ENCODE measurements at places on chromosomes 6 and 20.

- no peak for DNase-seq
Observed at GRCh38 chr6:64170316-64170715, 534.7 kb downstream of the PHF3 start.

DNA sequence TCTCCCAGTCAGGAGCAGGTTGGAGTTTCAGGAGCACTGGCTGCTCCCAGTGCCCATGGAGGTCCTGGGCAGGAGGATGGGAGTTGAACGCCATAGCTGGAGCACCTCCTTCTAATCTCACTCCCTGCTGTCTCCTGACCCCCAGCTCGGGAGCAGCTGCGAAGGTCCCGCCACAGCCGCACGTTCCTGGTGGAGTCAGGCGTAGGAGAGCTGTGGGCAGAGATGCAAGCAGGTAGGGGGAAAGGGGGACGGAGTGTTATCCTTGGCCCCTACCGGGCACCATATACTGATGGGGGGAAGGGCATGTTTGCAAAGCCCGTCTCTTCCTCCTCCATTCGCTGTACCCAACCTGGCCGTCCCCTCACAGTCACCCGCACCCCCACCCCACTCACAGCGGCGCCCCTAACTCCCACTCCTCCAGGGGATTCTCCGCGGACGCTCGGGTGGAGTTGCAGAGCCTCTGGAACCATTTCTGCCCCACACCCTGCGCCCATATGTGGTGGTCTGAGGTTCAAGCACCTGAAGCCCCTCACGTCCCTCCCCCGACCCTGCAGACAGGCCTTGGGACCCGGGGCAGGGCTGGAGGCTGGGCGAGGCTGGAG, 16.7 kb downstream of the HSPA12B start:
- no peak for DNase-seq

DNA sequence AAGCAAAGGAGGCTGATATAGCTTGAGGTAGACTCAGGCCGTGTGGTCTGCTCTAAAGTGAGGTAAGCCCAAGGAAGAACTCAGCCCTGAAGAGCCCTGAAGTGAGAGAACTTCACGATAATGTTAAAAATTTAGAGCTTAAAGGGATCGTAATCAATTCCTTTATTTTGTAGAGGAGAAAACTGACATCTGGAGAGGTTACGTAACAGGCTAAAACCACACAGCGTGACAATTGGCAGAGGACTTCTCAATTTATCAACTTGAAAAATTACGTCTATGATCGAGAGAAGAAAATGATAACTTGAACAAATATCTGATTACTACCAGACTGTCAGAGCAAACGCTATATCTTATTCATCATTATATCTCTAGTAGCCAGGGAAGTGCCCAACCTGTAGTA, 121.8 kb upstream of the FOXO3 start:
- peak; percentile 82 for DNase-seq

GRCh38 chr6:158718461-158719046, 68.7 kb downstream of the SYTL3 start:
- DNase-seq = peak; percentile 62

DNA sequence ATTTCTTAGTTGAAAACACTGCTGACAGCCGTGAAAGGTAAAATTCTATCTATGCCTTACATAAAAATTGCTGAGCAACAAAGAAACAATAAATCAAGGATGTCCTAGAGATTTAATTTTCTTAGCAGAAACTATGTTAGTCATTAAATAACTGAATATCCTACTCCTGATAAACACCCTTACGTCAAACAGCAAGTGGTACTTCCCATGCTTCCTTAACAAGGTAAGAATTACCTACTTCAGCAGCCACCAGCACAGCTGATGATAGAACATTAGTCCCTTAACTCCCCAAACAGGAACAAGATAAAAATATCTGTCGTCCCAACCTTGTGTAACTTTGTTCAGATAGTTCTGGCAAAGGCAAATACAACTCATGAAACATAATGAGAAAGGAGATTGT, 8.7 kb downstream of the SERPINB6 start:
- DNase-seq = no peak

DNA sequence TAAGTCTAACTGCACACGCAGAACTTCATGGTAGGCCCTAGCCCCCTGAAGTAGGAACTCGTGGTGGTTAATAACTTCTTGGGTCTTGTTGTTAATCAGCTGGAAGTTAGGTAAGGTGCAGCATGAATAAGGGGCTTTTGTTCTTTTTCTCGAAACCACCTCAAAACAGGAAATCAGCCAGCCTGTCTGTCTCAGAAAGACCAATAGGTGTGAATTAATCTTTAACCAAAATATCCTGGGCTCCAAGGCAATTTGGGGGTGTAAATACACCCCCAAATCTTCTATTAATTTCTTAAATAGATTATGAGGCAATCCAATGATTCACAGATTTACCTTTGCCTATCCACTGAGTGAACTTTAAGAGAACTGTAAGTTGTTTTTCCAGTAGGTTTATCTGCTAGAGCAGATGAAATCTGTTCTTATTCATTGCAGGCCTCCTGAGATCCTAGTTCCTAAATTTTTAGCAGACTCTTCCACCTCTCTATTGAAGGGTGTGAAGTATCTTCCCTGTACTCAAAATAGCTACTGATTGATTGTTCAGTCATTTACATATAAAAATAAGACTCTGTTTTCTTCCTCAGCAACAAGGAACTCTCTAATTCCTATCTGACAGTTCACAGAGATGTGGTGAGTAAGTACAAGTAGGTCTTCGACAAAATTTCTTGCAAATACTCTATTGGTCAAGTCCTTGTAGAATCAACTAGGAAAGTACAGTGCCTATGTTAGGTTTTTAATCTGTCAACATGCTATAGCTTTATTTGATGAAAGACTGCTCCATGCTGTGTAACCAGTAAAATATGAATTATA, 427.1 kb upstream of the NOX3 start:
- DNase-seq = no peak

DNA sequence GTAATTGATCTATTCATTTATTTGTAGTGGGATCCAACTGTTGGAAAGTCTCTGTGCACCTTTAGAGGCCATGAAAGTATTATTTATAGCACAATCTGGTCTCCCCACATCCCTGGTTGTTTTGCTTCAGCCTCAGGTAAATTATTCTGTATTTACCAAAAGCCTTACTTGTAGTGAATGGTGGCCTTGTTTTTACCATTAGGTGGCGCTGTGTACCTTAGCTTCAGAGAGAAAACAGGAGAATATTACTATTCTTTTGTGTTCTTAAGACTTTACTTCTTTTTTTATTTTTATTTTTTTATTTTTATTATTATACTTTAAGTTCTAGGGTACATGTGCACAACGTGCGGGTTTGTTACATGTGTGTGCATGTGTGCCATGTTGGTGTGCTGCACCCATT, 23.7 kb downstream of the PEX7 start:
- peak; percentile 76 for DNase-seq

DNA sequence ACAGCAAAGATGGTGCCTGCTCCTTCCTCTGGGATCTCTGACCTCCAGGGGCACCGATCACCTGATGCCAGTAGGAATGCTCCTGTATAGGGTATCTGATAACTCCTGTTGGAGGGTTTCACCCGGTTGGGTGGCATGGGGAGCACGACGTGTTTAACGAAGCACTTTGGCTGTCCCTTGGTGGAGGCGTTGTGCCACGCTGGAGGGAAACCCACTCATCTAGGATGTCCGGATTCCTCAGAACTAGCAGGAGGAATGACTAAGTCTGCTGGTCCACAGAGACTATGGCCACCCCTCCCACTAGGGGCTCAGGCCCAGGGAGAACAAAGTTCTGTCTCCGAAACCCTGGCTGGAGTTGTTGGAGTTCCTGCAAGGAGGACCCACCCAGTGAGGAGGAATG, 1624.4 kb downstream of the GRIK2 start:
- no peak for DNase-seq

DNA sequence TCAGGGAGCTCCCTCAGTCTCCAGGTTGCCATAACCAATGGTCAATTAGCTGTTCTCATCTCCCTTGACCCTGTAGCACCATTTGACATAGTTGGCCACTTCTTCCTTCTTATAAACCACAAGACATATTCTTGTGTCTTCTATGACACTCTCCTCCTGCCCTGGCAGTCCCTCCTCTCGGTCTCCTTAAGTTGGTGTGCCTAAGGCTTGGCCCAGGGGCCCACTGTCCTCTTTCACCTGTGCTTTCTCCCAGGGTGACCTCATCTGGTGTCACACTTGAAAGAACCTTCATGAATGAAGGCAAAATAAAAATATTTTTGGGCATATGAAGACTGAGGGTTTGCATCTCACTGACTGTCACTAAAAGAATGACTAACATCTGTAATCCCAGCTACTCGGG, 9.7 kb upstream of the ADGRF5 start:
- no peak for DNase-seq

DNA sequence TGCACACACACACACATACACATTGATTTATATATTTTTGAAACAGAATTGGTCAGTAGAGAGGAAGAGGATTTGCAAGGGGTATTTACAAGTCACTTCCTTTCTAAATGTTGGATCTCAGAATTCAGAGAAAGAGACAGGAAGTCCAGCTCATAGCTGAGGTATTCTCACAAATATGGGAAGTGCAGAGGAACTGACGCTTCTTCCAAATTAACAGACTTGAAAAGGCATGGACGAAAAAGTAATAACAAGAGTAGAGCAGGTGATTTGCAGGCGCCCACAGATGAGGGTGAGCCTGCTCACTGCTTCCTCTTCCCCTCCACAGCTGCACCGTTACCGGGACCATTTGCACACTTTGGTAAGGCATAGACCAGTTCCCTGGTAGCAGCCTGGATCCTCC, 246.4 kb downstream of the PHACTR1 start:
- DNase-seq = peak; percentile 67

DNA sequence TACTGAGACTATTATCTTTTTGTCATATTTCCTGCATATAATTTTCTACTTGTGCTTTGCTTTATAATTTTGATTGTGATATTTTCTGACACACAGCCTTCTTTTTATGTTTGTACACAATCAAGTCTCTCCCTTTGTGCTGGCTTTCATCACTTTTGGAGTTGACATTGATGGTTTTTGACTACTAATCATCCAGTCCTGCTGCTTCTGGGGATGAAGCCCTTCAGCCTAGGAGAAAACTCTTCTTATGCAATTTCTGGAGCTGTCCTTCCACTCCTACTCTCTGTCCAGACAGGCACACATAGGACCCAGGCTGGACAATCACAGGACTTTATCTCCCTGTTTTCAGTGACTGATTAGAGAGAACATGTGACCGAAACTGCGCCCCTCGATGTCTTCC, 515.0 kb downstream of the KIF16B start:
- DNase-seq = no peak

- DNase-seq = no peak
Observed at GRCh38 chr6:135012764-135013163, 41.9 kb downstream of the HBS1L start.

GRCh38 chr6:22082218-22082617, 214.6 kb downstream of the PRL start:
- DNase-seq = no peak

- DNase-seq = no peak
Observed at GRCh38 chr6:3281631-3282475, 23.1 kb downstream of the PSMG4 start.

- no peak for DNase-seq
Observed at GRCh38 chr6:118736440-118736839, 85.0 kb upstream of the CEP85L start.

DNA sequence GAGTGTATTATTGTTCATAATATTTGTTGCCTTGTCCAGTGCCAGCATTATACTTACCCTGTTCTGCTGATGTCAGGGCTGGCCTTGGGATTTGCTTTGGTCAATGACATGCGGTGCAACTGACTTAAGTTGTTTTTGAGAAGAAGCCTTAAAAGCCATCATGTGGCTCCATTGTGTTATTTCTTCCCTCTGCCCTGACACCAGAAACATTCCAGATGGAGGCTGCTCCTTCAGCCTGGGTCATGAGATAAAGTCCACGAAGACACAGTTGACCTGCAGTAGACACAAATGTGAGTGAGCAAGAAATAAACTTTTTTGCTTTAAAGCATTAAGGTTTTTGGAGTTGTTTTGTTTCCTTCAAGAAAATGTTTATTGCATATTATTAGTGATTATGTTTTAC, 7.5 kb upstream of the HINT3 start:
- DNase-seq = no peak

GRCh38 chr6:75446241-75446880, 47.2 kb downstream of the FILIP1 start:
- DNase-seq = no peak

DNA sequence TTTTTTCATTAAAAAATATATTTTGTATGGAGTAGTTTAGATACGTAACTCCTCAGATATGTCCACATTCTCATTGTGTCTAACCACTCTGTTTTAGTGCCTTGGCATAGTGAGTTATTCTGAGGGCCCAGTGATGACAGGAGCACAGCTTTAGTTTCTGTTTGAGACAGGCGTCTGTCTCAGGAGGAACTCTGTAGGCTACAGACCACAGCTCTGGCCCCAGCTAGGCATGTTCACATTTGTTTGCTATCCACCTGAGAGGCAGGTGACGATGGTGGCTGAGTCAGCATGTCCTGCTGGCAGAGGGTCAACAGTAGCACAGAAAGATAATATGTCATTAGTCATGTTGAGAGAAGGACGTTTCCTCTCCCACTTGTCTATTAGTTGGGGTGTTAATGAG, 16.3 kb downstream of the LRRC1 start:
- DNase-seq = no peak

GRCh38 chr20:51439160-51439689, 103.3 kb downstream of the NFATC2 start:
- DNase-seq = no peak

GRCh38 chr6:63928613-63929012, 293.0 kb downstream of the PHF3 start:
- no peak for DNase-seq

DNA sequence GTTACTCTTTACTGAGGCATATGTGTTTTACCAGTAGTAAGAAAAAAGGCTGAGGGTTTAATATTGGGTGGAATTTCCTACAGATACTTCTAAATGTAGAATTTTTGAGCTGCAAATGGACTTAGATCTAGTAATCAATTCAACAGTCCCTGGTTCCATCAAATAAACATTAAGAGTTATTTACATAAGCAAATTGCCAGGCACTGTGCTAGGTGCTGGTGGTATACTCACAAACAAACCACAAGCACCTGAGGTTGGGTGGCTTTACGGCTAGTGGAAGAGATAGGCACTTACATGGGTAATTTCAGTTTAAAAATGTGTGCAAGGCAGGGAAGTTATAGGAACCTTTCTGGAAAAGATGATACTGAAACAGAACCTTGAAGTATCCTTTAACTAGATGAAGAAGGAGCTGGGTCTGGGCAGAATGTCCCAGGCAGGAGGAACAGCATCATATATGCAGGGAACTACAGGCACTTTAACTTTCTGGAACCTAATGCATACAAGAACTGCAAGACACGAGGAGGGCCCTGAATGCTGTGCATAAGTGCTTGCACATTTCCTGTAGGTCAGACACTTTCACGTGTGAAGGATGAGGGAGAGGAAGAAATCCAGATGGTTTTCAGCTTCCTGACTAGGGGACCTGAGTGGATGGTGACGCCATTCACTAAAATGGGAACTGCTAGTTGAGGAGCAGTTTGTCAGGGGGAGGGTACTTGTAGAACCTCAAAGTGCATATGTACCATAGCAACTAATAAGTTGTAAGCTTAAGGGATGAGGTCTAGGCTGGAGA, 4.5 kb downstream of the CCN6 start:
- no peak for DNase-seq

DNA sequence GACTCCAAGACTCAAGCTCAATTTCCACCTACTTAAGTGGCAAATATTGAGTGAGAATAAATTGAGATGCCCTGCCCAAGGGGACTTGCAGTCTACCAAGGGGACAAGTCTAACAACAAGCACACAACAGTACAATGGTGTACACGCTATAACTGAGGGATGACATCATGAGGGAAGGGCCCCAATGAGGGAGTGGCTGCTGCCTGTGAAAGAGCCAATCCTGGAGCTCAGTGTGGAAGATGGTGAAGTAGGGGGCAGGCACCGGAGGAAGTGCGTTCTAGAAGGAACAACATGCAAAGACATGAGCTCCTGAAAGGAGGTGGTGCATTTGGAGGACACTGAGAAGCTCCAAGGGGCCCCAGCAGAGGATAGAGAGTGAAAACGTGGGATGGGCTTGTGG, 46.9 kb upstream of the ARMH2 start:
- no peak for DNase-seq
